ENCODE measurements at places on chromosomes 16 and 17.

GRCh38 chr17:64273006-64273405 lies 9.9 kb upstream of the TEX2 start:
- no peak for DNase-seq

DNA sequence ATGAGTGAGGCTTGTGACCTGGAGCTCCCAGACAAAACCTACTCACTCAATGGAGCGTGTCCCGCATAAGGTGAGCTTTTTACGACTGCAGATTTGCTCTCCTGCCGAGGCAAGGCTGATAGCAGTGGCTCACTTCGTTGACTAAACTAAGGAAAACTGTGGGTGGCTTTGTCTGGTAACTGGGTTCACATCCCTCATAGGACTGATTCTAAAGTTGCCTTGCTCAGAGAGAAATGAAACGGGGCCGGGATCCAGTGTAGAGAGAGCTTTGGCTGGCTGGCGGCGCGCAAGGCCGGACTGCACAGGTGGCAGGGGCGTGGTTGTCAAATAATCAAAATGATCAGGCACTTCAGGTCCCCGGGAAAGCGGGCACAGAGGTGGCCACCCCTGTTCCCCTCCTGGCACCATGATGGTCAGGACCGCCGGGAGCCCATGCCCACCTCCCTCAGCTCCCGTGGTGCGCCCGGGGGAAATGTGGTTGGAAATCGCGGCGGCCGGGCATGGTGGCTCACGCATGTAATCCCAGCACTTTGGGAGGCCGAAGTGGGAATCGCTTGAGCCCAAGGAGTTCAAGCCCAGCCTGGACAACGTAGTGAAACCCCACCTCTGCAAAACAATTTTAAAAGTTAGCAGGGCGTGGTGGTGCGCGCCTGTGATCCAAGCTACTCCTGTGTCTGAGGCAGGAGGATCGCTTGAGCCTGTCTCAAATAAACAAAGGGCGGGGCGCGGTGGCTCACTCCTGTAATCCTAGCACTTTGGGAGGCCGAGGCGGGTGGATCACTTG lies 26.6 kb upstream of the OR1F1 start:
- no peak for DNase-seq

- no peak for DNase-seq
Measured at GRCh38 chr16:375927-376816, 5.6 kb downstream of the PGAP6 start.

DNA sequence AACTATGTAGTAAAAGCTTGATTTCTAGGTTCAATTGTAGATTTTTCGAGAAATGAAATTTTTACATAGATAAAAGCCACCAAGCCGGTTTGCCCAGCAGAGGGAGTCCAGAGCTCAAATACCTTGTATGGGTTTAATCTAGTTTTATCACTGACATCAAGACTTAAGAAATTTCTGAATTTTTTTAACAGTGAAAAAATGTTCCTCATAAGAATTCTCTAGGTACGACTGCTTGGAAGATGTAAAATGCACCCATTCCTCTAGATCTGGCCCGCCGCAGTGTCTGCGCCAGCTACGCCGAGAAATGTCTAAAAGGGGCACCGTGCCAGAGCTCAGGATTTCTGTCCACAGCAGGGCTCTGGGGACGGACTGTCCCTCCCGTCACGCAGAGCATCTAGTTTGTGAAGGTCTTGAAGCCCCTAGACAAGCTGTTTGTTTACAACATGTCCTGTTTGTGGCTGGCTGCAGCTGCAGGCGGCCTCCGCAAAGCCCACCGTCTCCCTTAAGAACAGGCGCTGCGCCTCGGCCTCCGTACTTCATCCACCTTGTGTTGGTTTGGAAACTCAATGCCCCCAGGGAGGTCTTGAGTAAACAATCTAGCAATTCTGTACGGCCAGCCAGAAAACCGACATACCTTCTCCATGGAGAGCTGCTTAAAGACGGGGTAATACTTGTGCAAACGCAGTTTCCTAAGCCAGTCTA lies 24.8 kb downstream of the MAP1LC3B start:
- peak; percentile 58 for DNase-seq

DNA sequence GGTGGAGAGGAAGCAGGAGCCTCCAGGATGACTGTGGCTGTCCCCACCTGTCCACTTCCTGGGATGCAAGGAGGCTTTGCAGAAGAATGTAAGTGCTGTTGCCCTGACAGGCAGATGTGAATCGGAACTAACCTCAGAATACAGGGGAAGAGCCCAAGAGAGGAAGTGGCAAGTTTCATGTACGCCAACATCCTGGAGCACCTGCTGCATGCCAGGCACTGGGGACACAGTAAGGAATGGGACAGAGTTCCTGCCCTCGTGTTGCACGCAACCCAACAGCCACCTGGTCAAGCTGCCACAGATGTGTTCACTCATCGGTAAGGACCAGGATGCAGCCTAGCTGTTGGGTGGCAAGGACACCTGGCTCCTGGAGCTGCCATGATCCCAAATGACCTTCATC lies 98.6 kb upstream of the RPL38 start:
- no peak for DNase-seq

DNA sequence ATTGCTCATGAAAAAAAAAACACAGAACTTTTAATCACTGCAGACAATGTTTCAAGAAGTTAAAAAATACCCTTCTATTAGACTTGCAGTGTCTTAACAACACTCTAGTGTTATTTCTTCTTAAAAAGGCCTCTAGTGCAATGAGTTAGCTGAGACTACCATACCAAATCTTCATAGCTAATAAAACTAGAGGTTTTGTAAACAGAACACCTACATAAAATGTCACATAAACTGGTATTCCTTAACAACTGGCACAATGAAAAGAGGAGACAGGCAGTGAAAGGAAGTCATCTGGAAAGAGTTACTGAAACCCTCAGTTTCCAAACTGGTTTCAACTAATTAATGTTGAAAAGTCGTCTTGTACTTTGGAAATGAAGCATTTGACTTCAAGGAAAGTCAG lies 394.2 kb upstream of the PMFBP1 start:
- no peak for DNase-seq

DNA sequence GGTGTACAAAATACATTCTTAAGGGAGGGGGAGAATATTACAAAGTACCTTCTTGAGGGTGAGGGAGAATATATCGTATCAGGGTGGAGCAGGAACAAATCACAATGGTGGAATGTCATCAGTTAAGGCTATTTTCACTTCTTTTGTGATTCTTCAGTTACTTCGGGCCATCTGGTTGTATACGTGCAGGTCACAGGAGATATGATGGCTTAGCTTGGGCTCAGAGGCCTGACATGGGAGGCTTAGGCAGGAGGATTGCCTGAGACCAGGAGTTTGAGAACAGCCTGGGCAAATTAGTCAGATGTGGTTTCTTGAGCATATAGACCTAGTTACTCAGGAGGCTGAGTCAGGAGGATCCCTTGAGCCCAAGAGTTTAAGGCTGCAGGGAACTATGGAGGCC lies 13.1 kb downstream of the ODAD4 start:
- no peak for DNase-seq

DNA sequence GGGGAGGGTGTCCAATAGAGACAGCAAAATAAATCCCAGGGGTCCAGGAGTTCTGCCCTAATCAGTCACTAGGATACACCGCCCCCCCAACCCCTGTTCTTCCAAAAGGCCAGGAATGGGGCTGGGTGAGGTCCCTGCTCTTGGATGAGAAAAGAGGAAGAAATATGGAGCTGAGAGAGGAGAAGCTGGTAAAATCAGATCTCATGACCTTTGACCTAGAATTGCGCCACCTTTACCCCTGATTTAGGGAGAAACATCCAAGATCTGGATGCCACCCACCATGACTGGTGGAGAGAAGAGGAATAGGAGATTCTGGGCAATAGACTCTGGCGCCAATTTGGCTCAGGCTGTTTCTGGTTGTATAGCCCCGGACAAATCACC lies 707 bp upstream of the CACNB1 start:
- no peak for DNase-seq

GRCh38 chr16:82935766-82936165 lies 309.0 kb downstream of the CDH13 start:
- no peak for DNase-seq

DNA sequence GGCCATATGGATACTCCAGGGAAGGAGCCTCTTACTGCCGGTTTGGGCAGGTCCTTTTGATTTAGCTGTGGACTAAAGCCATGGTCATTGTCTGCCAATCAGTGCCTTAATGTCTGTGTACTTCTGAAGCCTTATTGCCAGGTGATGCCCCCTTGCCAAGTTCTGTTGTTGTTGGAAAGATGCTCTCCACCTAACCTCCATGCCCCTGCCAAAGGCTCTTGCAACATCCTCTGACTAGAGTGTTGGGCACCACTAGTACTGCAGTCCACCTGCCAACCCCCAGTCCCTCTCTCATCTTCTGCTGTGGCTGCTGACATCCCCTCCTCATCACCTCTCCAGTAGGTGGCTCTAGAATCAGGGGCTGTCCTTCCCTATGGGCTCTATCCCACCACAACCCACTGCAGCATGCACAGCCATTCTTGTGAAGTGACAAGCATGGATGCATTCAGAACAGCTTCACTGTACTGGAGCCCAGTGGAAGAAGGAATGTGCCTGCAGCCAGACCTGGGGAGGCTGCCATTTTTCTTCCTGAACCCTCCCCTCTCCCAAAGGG lies 375.3 kb upstream of the CDH5 start:
- no peak for DNase-seq

DNA sequence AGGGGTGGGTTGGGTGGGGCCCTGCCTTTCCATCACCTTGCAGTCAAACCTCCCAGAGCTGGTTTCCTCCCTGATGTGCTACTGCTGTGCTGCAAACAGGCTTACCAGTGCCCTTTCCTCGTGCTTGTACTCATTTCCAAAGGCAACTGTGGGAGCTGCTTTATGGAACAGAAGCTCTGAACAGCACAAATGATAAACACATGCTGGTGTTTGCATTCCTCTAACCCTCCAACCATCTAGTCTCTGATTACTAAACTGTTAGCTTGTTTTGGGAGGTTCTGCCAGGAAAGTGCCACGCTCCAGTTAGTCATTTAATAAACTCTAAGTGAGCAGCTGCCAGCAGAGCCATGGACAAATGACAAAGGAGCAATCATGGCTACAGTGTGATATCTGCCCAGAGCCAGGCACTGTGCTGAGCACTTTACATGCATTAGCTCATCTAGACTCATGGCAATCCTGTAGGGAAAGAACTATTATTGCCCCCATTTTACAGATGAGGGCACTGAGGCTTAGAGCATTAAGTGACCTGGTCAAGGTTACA lies 110.4 kb downstream of the VAT1L start:
- no peak for DNase-seq

All from fibroblast of skin of back (primary cell).